ENCODE measurements at places on chromosomes 1 and 21.
A peak's percentile ranks its signal among the peaks of the same experiment; 100 is the strongest.

DNA sequence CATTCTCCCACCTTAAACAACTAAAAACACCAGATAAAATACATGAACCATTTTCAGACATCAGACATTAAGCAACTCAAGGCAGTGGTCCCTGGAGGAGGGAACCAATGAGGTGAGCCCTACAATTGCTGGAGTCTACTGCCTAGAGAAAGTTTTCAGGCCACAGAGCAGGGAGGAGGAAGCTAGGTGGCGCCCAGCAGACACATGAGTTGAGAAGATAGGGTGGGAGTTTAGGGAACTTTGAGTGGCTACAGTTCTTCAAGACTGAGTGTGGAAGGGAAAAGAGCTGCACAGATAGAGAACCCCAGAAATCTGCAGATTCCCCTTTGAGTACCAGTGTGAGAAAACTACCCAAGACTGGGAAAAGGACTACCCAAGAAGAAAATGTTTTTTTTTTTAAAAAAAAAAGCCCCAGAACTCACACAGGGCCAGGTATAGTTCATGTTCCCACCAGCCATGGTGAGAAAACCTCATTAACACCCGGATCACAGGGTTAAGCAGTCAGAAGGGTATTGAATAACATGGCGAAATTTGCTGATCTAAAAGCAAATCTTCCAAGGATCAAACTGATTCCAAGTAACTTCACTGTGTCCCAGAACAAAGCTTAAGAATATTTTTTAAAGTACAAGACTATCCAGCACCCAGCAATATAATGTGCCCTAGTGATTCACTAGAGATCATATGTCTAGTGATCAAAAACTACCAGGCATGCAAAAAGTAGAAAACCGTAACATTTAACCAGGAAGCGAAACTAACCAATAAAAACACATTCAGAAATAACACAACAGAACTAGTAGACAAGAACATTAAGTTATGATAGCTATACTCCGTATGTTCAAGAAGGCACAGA lies 12.0 kb downstream of the ALDH9A1 start:
- DNase-seq, result no peak

GRCh38 chr1:15559189-15559810 lies 25.6 kb downstream of the AGMAT start:
- no peak for DNase-seq

DNA sequence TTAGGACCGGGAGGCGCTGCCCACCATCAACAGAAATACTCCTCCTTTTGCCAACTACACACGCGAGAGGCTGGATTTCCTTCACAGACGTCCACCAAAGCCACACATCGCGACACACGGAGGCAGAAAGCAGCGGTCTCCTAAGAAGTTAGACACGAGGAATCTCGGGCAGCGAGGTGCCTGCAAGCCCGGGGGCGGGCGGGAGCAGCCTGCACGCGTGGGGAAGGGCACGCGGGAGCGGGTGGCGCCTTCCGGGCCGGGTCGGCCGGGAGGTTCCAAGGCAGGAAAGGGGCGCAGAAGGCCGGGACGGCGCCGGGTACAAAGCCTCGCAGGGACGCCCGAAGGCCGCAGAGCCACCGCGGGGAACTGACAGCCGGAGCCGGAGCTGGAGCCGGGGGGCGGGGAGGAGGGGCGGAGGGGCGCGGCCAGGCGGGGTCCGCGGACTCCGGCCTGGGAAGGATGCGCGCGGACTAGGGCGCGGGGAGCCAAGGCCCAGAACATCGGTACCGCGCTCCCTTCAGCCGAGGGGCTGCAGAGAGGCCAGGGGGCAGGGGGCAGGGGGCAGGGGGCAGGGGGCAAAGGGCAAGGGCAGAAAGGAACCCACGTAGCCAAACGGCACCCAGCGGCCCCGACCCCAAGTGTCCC lies 722 bp downstream of the NPHP4 start:
- peak; percentile 24 for DNase-seq

DNA sequence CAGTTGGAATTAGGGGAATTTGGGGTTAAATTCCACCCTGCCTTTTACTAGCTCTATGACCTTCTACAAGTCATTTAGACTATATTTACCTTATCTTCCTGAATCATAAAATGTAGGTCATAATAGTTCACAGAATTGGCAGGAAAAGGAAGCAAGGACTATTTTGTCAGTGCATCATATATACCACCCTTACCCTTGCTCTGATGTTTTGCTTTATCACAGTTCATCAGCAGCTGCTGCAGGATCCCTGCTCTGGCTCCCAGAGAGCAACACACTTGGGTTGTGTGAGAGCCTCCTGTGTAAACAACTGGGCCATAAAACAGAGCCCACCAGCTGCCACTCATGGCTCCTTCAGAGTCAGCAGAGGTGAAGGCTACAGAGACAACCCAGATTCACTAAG lies 631.6 kb upstream of the CAMK1G start:
- no peak for DNase-seq

DNA sequence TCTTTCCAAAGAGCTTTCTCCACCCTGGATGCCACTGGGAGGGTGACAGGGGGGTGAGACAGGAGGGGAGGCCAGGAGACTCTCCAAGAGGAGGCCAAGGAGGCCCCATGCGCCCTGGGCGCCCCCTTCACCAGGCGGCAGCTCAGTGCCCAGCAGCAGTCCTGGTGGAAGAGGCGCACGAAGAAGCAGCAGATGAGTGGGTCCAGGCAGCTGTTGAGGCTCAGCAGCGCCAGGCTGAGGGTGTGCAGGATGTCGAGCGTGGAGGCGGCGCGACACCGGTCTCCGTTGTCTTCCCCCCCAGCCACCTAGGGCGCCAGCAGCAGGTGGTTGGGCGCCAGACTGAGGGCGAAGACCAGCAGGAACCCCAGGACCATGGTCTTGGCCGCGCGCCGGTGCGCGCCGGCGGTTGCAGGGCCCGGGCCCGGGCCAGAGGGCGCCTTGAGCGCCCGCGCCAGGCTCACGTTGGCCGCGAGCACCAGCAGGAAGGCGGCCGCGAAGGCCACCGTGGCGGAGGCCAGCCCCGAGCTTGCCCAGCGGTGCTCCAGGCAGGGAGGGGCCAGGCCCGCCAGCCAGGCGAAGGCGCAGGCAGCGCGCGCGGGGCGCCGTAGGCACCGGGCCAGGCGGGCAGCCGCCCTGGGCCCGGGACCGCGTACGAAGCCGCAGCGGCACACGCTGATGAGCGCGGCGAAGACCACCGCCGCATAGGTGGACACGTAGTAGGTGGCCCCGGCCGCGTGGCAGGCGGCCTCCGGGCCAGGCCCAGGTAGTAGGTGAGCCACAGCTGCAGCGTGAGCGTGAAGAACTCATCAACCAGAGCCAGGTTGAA lies 8.6 kb downstream of the TMEM35B start:
- no peak for DNase-seq

- DNase-seq, result peak; percentile 3
These were observed 467.5 kb downstream of the PTPRU start for GRCh38 chr1:29703596-29704370.

- no peak for DNase-seq
These were observed 27.8 kb downstream of the TMPRSS2 start for GRCh38 chr21:41480086-41480690.

DNA sequence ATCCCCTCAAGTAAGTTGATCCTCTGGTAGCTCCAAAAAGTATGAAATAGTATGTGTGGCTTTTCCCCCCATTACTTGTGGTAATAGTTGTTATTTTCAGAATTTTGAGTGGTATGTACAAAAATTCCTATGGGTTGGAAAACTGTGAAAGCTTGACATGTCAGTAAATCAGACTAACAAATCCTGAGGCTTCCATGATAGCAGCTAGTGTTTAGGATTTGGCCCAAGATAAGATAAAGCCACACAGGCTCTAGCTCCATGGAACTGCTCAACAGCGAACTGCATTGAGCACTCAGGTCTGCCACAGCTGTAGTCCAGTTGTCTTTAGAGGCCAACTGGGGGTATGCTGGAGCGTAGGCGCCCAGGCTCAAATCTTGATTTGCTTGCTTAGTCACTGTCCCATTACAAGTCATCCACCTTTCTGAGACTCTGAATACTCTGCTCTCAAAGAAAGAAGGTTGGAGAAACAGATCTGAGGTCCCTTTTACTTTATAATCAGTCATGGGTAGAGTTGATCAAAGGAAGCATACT lies 28.7 kb downstream of the ATP1A1 start:
- no peak for DNase-seq

DNA sequence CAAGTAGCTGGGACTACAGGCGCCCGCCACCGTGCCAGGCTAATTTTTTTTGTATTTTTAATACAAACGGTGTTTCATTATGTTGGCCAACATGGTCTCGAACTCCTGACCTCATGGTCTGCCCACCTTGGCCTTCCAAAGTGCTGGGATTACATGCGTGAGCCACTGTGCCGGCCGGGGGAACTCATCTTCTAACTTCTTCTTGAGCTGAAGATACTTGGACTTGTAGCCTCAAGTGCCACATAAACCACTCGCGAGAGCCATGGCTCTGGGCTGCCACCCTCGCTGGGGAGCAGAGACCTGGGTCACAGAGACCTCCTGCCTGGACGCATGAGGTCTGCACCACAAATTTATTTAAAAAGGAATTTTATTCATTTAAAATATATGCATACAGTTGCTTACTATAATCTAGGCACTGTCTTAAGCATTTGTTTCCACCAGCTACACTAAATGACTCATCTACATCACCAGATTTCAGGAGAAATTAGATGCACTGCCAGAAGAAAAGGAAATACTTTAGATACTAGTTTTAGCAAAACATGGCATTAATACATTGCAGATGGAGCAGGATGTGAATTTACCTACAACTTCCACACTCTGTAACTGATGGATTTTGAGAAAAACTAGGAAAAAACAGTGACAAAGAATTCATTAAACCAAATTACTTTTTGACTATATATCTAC lies 29.9 kb upstream of the PUM1 start:
- DNase-seq, result no peak

DNA sequence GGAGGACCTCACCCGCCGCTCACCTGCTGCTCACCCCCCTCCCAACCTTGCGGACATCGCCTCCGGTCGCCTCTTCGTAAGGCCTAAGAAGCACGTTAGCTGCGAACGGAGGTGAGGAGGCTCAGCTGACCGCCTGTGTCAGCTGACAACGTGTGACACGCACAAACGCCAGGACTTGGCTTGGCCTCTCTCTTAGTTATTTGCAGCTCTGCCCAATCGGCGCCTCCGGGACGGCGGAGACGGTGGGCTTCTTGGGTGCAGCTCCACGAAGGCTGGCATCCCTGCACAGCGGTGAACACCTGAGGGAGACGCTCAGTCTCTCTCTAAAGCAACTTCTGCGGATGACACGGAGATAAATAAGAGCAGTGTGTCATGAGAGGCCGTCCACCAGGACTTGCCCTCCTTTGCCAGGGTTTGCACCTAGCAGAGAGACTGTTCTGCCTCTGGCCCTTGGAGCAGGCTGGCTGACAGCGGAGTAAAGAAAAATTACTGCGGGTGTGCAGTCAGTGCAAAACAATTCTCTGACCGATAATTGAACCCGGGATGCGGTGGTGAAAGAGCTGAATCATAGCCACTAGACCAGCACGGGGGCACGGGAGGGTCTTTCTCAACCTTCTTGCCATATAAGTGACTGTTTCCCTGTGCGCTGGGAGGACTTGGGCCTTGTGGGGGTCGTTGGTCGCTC lies 318.9 kb downstream of the FAM72C start:
- DNase-seq, result no peak

- no peak for DNase-seq
These were observed 122.7 kb downstream of the LMO4 start for GRCh38 chr1:87451229-87451920.

GRCh38 chr1:36359911-36360550 lies 25.7 kb downstream of the STK40 start:
- no peak for DNase-seq

DNA sequence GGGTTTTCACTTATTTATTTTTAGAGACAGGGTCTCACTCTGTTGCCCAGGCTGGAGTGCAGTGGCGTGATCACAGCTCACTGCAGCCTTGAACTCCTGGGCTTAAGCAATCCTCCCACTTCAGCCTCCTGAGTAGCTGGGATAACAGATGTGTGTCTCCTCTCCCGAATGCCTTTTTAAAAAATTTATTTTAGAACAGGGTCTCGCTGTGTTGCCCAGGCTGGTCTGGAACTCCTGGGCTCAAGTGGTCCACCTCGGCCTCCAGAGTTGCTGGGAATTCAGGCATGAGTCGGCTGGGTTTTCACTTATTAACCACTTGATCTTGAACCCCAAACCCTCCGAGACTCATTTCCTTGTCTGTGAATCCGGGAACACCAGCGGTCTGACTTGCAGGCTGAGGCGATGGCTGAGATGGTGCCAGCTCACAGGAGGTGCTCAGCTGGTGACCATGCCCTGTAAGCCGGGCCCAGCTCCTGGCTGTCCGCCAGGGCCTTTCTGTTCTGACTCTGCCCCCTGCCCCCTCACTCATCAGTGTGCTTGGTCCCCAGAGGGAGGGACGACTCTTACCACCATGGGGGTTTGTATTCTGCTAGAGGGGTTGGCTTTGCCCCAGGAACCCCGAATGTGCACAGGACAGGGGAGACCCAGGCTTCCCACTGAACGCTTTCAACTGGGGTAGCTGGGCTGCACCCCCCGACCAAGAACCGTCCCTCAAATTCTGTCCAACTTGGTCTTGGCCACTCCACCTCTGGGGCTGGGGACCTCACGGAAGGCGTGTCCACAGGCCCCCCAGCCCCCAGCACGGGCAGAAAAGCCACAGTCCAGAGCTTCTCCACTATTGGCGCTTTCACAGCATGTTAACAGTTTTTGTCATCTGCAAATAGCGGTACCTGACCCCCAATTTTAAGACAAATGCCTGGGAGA lies 22.5 kb downstream of the MMEL1 start:
- no peak for DNase-seq

DNA sequence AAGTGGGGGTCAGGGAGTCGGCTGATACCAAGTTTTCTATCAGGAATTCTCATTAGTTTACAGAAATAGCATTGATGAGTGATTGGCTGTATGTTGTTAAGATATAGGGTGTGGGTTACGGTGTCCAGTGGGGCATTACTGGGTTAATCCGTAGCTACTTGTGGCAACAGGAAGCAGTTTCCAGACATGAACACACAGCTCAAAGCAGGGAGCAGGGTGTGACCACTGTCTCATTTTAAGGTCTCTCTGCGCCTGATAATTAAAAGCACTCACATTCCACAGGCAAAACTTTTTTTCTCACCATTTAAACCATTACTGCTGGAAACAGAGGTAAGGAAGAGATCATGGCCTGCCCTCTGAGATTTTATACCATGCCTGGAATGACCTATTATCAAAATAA lies 114.9 kb downstream of the SIK1 start:
- DNase-seq, result no peak

DNA sequence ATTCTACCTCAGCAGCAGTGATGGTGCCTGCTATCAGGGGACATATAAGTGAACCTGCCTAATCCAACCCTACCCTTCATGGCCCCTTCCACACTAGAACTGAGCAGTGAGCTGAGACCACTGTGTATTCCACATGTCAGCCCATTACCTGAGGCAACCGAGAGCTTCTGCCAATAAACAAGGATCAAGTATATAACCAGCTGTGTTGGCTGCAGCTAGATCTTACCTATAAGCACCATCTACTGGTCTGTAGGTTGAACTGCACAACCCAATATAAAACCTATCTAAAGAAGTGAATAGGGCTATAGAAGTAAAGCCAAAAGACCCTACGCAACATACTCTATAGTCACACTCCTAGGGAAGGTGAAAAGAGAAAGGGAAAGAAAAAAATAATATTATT lies 376.9 kb downstream of the HHIPL2 start:
- DNase-seq, result no peak

DNA sequence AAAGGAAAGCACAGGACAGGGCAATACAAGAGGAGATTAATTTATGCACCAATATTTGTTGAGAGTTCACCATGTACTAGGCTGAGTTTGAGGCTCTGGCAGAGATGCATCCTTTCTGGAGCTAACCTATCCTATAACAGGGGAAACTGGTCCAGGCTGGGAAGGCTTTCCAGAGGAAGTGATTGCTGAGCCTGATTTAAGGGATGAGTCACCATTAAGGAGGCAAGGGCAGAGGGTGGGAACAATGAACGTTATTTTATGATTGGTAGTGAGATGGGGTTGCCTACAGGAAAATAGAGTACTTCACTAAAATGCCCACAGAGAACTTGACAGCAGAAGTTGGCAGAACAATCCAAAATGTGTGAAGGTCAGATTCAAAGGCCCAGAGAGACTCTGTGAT lies 141.4 kb downstream of the PLPP3 start:
- DNase-seq, result no peak

Measured in NCI-H1930 (cell line).